ENCODE measurements at places on chromosomes 2 and 18.

DNA sequence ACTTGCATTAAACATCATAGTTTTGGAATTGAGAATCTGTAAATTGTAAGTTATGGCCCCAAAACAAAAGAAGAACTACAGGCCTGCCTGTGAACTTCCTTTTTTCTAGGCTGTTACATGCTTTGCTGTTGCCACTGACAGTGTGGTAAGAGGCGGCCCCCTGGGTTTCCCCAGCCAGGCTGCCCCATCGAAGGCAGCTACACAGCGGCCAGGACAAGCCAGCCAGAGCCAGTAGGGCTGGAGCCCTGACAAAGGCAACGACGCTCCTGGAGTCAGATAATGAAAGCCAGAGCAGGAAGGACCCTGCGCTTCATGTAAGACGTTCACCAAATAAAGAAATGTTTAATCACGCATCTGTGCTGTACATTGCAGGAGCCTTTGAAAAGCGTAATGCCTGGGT lies 55.0 kb downstream of the ANKRD44 start:
- peak; percentile 13 for DNase-seq
- H3K4me3 ChIP-seq, result no peak overlapping the region
- H3K27ac ChIP-seq, result no peak overlapping the region

- H3K36me3 ChIP-seq, result peaks cover 2% of the 10 kb centered on the region
- no peak for DNase-seq
- H3K4me3 ChIP-seq, result no peak overlapping the region
- no peaks in the 10 kb centered on the region for H3K27me3 ChIP-seq
- H3K27ac ChIP-seq, result no peak overlapping the region
These were observed 70.8 kb downstream of the EPHA4 start for GRCh38 chr2:221501210-221501882.

- H3K4me1 ChIP-seq, result no peaks in the 10 kb centered on the region
- H3K27ac ChIP-seq, result no peak overlapping the region
These were observed 212.3 kb downstream of the ARHGAP15 start for GRCh38 chr2:143341478-143341877.

DNA sequence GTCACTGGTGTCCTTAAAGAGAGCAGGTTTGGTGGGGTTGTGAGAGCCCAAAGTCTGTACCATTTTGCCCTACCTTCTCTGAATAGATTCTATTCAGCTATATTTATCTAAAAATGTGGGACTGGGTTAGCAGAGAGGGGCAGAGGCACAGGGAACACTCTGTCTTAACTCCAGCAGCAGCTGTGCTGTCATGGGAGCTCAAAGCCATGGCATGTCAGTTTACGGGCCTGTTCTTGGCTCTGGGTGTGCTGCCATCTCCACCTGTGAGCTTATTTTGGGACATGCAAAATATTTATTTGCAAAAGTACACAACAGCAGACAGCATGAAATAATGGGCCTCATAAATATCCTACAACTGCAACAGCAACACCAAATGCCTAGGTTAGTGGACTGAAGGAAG lies 129.6 kb upstream of the KCTD1 start:
- no peak for DNase-seq
- peaks cover 3% of the 10 kb centered on the region for H3K27me3 ChIP-seq
- no peaks in the 10 kb centered on the region for H3K36me3 ChIP-seq
- H3K4me1 ChIP-seq, result no peaks in the 10 kb centered on the region

GRCh38 chr18:49487711-49488310 lies 777 bp upstream of the C18orf32 start:
- DNase-seq, result no peak
- H3K36me3 ChIP-seq, result peaks cover 24% of the 10 kb centered on the region
- H3K4me1 ChIP-seq, result no peaks in the 10 kb centered on the region
- peak overlapping the region; percentile 49 for H3K27ac ChIP-seq

- H3K36me3 ChIP-seq, result peaks cover 52% of the 10 kb centered on the region
- H3K27me3 ChIP-seq, result no peaks in the 10 kb centered on the region
- no peak overlapping the region for H3K4me3 ChIP-seq
- DNase-seq, result peak; percentile 65
These were observed 12.2 kb downstream of the ARPC2 start for GRCh38 chr2:218229239-218229638.

GRCh38 chr18:59555995-59556659 lies 141.1 kb downstream of the CCBE1 start:
- peaks cover 18% of the 10 kb centered on the region for H3K4me1 ChIP-seq
- no peak overlapping the region for H3K27ac ChIP-seq
- H3K27me3 ChIP-seq, result no peaks in the 10 kb centered on the region
- DNase-seq, result peak; percentile 68
- H3K4me3 ChIP-seq, result no peak overlapping the region
- no peaks in the 10 kb centered on the region for H3K36me3 ChIP-seq

DNA sequence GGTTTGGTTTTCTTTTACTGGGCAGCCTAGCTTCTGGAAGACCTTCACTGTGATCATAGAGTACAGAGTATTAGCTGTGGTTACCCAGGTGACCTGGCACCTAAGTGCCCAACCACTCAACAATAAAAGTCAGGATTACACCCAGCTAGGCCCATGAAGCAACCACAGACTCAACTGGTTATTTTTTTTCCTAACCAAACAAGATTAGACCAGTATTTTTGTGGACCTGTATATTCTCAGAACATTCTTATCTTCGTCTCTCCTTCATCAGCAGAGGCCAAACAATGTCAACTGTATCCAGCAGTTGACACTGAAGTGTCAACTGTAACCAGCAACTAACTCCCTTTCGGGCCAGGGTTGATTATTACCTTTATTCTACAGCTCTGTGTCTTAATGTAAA lies 289.2 kb upstream of the SLC39A10 start:
- H3K27ac ChIP-seq, result no peak overlapping the region
- no peaks in the 10 kb centered on the region for H3K36me3 ChIP-seq
- no peaks in the 10 kb centered on the region for H3K4me1 ChIP-seq
- no peaks in the 10 kb centered on the region for H3K27me3 ChIP-seq

Data from trophoblast cell (in vitro differentiated cells and primary cell).